ENCODE measurements at places on chromosomes 13 and 19.

DNA sequence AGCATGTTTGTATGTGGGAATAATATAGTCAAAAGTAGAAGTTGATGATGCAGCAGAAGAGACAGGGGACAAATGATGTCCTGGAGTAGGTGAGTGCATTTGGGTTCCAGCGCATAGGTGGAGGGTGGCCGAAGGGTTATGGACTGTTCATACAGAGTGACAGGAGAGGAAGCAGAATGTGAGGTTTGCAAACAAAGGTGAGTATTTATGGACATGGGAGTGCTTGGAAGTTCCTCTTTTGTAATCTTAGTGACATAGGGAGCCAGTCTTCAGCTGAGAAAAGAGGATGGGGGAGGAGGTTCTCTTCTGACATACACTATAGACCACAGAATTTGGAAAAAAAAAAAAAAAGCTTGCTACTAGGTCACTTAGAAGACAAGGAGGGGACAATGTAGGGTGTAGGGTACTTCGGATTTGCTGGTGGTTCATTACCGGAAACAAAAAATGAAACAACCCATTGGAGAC lies 331.6 kb downstream of the DLEU7 start:
- DNase-seq, result no peak

GRCh38 chr13:114092468-114092867 lies 40.0 kb downstream of the RASA3 start:
- no peak for DNase-seq

DNA sequence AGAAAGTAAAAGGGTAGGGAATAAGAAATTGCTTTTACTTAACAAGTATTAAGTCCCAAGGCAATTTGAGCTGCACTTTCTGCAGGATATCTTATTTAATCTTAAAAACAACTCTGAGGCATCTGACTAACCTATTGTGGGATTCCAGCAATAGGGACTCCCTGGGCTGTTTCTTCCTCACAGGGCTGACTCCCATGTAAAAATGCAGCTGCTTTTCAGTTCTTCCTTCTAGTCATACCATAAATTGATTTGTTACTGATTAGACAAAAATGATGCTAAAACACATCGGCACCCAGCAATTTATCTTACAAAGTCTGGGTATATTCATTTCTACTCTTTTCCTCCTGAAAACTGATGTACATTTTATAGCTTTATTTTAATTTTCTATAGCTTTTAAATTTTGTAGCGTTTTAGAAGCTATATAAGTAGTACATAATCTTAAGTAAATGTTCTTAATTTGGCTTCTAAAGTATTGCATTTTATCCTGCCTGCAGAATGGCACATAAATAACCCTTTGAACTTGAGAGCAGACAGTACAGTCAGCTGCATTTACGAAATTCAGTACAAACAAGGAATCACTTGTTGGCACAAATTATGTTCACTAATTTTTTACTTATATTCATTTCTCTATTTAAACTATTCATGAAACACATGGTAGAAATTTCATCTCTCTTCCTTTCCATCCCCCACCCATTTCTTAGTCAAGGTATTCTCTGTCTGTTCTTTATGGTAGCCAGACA lies 102.4 kb upstream of the FRY start:
- DNase-seq, result no peak

- no peak for DNase-seq
Measured at GRCh38 chr13:110107568-110108347, 199.2 kb downstream of the COL4A1 start.

- no peak for DNase-seq
Measured at GRCh38 chr19:33277434-33277833, 24.9 kb downstream of the CEBPA start.

DNA sequence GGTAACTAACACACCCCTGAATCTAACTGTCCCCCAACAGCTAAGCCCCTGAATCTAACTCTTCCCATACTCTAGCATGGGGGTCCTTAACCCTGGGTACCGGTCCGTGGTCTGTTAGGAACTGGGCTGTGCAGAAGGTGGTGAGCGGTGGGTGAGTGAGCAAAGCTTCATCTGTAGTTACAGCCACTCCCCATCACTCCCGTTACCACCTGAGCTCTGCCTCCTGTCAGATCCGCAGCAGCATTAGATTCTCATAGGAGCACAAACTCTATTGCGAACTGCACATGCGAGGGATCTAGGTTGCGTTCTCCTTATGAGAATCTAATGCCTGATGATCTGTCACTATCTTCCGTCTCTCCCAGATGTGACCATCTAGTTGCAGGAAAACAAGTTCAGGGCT lies 6.2 kb upstream of the PHLDB3 start:
- DNase-seq, result no peak

- no peak for DNase-seq
Measured at GRCh38 chr13:29858231-29858630, 7.8 kb upstream of the UBL3 start.

DNA sequence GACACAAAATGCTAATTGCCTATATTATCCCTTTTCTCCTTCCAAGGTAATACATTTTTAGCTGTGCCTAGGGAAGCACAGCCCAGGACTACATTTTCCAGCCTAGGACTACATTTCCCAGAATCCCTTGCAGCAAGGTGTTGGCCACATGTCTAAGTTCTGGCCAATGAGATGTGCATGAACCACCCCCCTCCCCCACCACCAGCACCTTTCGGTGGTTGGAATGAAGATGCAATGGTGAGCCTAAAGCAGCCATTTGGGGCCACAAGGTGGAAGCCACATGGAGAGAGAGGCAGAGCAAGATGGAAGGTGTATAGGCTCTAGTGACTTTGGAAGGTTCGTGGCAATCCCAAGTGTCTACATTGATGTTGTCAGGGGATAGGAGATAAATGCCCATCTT lies 16.2 kb downstream of the UNC13A start:
- DNase-seq, result peak; percentile 53

- no peak for DNase-seq
Measured at GRCh38 chr13:69109891-69110525, 997.6 kb upstream of the ATXN8OS start.

DNA sequence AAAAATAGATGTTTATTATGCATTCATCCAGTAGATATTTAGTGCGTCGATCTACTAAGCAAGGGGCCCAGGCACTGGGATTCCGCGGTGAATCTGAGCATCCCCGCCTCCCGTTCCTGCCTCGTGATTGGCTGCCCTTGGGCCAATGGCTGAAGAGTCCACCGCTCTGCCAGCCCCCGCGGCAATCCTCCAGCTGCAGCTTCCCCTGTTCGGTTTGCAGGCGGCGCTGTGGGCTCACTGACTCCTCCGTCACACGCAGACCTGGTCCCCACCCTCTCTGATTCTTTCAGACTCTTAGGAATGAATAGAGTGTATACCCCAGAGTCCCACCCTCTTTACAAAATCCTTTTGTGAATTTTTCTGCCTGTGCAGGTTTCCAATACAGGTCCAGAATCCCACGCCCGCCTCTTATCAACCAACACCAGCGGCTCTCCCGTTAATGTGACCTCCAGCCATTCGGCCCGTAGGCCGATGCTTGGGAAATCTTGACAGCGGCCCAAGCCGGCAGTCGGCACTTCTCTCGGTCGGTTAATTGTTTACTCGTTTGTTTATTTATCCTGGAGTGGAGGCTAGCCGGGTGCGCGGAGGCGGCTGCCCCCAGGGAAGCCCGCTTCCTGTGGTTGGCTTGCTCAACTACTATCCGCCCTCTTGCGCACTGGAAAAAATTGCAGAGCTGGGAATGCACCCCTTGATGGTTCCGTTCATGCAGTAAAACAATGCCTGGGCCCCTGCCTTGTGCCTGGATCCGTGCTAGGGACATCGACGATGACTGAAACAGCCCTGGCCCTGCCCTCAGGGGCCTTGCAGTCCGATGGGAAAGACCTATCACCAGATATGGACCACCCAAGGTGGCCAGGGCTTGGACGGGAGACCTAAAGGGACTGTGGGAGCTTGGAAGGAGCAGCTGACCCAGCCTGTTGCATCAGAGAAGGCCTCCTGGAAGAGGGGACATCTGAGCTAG lies 4.5 kb upstream of the ARHGAP35 start:
- peak; percentile 96 for DNase-seq

- no peak for DNase-seq
Measured at GRCh38 chr13:21749410-21749809, 78.5 kb downstream of the FGF9 start.
